Neural progenitor cell (in vitro differentiated cells): ENCODE measurements at places on chromosomes 12 and 14. TPM values are rescaled to one million over a fixed set of nuclear protein-coding genes. Genes with fewer than 3 reads are reported as not detected.
A peak's percentile ranks its signal among the peaks of the same experiment; 100 is the strongest.

The CD163 gene
- total RNA-seq: not detected in 2 replicates

The MYF5 gene
- total RNA-seq: not detected in 2 replicates

The KIF26A gene
- 6.1 and 40.2 TPM in 2 replicates for total RNA-seq

The PPP1R1A gene
- 2.3 and 3.8 TPM in 2 replicates for total RNA-seq

The DBX2 gene
- 0.06 TPM in 1 of 2 replicates, not detected in the other for total RNA-seq

DNA sequence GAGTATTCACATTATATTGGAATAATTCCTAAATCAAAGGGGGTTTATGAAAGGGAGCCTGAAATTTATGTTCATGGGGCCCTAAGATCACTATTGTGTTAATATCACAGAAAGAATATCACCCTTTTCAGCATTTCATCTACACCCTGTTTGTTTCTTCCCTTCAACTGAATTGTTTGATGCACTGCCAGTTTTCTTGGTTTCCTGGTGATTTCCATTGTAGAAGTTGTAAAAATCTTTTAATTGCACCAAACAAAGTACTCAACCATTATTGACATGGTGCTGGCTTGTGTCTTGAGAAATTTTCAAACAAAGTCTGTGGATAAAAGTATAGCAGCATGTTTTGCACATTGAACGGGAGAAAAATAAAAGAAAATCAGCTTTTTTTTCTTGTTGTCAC is 154.8 kb upstream of the PRKD1 start:
- no peak overlapping the region for H3K27ac ChIP-seq
- H3K27me3 ChIP-seq: no peaks in the 10 kb centered on the region
- H3K4me3 ChIP-seq: no peak overlapping the region

DNA sequence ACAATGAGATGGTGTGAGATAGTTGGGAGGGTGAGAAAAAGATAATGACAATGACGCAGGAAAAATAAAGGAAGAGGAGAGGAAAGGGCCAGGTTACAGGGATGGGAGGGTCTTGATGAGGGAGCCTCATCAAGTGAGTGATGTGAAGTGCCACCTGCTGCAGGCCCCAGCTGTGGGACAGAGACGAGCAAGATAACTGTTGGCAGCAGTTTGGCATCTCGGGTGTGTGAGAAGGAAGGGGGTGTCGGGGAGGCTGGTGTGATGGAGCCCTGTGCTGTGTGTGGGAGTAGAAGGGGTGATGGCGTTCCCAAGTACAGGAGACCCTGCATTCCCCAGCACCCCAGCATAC is 11.4 kb upstream of the TAC3 start:
- no peak overlapping the region for H3K4me3 ChIP-seq
- no peak overlapping the region for H3K27ac ChIP-seq
- no peaks in the 10 kb centered on the region for H3K36me3 ChIP-seq

- no peaks in the 10 kb centered on the region for H3K27me3 ChIP-seq
Measured at GRCh38 chr12:63978519-63978918, 134.0 kb downstream of the SRGAP1 start.

DNA sequence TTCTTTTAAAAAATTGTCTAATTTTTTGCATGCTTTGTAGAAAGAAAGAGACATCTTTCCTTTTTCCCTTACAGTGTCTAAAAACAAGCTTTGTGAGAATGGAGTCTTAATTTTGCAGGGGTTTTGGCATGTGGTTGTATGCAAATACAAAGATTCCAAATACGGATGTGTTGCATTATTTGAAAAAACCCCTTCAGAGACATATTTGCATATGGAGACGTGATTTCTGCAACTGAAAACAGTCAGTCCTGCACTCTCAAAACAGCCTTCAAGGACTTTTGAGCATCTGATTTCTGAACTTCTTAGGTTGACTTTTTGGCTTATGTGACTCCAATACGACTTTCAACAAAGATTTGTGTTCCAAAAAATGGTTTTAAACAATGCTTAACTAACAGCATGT is 7.8 kb downstream of the IRAK3 start:
- no peak for DNase-seq
- no peaks in the 10 kb centered on the region for H3K36me3 ChIP-seq
- H3K4me3 ChIP-seq: no peak overlapping the region
- H3K27ac ChIP-seq: no peak overlapping the region
- no peaks in the 10 kb centered on the region for H3K4me1 ChIP-seq
- peaks cover under 1% of the 10 kb centered on the region for H3K27me3 ChIP-seq

The OTOGL gene
- total RNA-seq: 0.13 and 0.77 TPM in 2 replicates

- no peak for DNase-seq
- H3K27me3 ChIP-seq: no peaks in the 10 kb centered on the region
- no peaks in the 10 kb centered on the region for H3K36me3 ChIP-seq
Measured at GRCh38 chr14:63924375-63924774, 71.6 kb downstream of the SYNE2 start.

DNA sequence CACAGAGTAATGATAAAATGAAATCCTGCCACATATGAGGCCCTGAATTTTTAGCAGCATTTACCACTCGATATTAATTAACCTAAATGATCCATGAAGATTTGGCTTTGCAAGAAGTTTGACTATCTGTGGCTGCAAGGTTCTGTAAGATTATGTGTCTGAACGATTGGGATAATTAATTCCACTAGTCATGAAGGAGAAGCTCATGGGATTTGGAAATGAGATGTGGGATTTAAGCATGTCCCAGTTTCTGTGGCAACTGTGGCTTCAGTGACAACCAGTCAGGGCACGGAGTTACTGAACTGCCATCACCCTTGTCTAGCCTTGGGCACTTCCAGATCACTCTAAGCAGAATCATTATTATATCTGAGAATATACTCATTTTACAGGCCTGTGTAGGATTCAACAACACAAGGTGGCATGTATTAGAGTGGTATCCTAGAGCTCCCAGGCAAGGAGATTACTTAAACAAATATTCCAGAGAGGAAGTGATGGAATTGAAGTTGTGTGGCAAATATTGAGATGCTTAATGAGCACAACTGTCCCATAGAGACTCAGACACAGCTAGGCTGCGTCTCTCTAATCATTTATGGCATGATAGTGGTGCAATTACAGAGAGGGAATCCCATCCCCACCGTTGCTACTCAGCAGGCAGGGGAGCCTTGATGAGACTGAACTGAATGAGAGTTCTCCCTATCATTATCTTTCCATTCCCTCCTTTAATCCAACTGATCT is 205.0 kb upstream of the KRR1 start:
- H3K27me3 ChIP-seq: no peaks in the 10 kb centered on the region
- peaks cover 13% of the 10 kb centered on the region for H3K4me1 ChIP-seq
- DNase-seq: no peak
- H3K36me3 ChIP-seq: no peaks in the 10 kb centered on the region
- no peak overlapping the region for H3K27ac ChIP-seq

DNA sequence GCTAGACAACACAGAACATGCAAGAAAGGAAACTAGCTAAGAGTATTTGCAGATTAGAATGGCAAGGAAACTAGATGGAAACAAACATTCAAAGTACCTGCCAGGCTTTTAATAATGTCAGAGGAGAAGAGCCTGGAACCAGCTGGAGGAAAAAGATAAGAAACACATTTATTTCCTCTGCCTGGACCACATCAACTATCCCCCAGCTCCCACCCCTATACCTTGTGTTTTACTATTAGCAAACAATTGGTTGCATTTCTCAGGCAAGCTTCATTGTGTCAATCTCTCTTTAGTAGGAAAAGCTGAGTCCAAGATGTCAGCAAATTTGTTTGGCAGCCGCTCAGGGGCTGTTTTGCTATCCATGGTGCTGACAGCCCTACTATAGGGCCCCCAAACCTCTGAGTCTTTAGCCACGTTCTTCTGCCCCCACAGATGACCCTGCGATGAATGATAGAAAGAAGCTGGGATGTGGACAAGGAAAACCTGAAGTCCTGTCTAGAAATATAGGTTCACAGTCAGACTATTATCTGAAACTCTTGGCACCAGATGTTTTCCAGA is 11.6 kb upstream of the SYNDIG1L start:
- DNase-seq: peak; percentile 74
- H3K27me3 ChIP-seq: no peaks in the 10 kb centered on the region
- peaks cover 33% of the 10 kb centered on the region for H3K4me1 ChIP-seq
- H3K4me3 ChIP-seq: no peak overlapping the region
- no peaks in the 10 kb centered on the region for H3K36me3 ChIP-seq
- H3K27ac ChIP-seq: no peak overlapping the region

The PLEK2 gene
- total RNA-seq: not detected in 2 replicates

The ARHGDIB gene
- not detected in 2 replicates for total RNA-seq

- no peaks in the 10 kb centered on the region for H3K4me1 ChIP-seq
- H3K27ac ChIP-seq: no peak overlapping the region
- no peak for DNase-seq
Measured at GRCh38 chr12:115956659-115957058, 320.8 kb downstream of the MED13L start.

- H3K4me3 ChIP-seq: peak overlapping the region; percentile 85
- no peaks in the 10 kb centered on the region for H3K36me3 ChIP-seq
- no peak overlapping the region for H3K27ac ChIP-seq
- no peak for DNase-seq
Measured at GRCh38 chr12:123384994-123385376, 1.1 kb downstream of the KMT5A start.

GRCh38 chr12:104680070-104680469 is 223.3 kb downstream of the CHST11 start:
- H3K27me3 ChIP-seq: no peaks in the 10 kb centered on the region
- H3K4me1 ChIP-seq: peaks cover 16% of the 10 kb centered on the region

DNA sequence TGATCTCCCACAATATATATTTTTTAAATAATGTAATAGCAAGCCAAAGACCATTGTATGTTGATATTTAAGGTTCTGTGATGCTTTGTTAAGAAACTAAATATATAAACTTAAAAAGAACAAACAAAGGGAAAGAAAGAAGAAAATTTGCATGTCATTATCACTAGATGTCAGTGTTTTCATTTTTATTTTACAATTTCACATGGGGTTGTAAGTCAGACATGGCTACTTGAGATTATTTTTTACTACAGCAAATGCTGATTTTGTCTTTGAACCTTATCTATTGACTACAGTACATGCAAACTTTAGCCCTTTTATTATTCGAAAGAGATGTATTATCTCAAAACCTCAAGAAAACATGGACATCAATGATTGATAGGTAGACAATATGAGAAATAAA is 36.1 kb downstream of the SLCO1C1 start:
- H3K4me3 ChIP-seq: no peak overlapping the region
- no peaks in the 10 kb centered on the region for H3K4me1 ChIP-seq
- no peak for DNase-seq

The CYP46A1 gene
- 0.77 and 1.1 TPM in 2 replicates for total RNA-seq

The DPF3 gene
- total RNA-seq: not detected in 2 replicates

GRCh38 chr12:32261638-32262037 is 137.7 kb upstream of the FGD4 start:
- peak; percentile 50 for DNase-seq
- peaks cover 5% of the 10 kb centered on the region for H3K36me3 ChIP-seq
- H3K27me3 ChIP-seq: no peaks in the 10 kb centered on the region
- H3K4me1 ChIP-seq: no peaks in the 10 kb centered on the region
- H3K27ac ChIP-seq: no peak overlapping the region

The RERG gene
- total RNA-seq: 0.06 TPM in 1 of 2 replicates, not detected in the other

The RNU4-1 gene
- total RNA-seq: under 0.01 TPM in 2 replicates

The PLBD1 gene
- 4.8 and 5.4 TPM in 2 replicates for total RNA-seq

- H3K4me1 ChIP-seq: peaks cover 45% of the 10 kb centered on the region
- no peak for DNase-seq
- no peak overlapping the region for H3K27ac ChIP-seq
Measured at GRCh38 chr14:64711039-64711438, 6.8 kb downstream of the PLEKHG3 start.

GRCh38 chr12:102812344-102812743 is 104.7 kb downstream of the PAH start:
- H3K27ac ChIP-seq: no peak overlapping the region
- H3K4me1 ChIP-seq: peaks cover 3% of the 10 kb centered on the region
- H3K27me3 ChIP-seq: no peaks in the 10 kb centered on the region
- H3K36me3 ChIP-seq: no peaks in the 10 kb centered on the region
- DNase-seq: no peak

The KIF5A gene
- total RNA-seq: 7.9 and 8.6 TPM in 2 replicates

The SDR9C7 gene
- total RNA-seq: 0.28 and 0.32 TPM in 2 replicates

GRCh38 chr12:92765871-92766270 is 63.1 kb downstream of the PLEKHG7 start:
- peaks cover 4% of the 10 kb centered on the region for H3K4me1 ChIP-seq
- no peak for DNase-seq
- no peak overlapping the region for H3K27ac ChIP-seq
- H3K36me3 ChIP-seq: no peaks in the 10 kb centered on the region
- H3K27me3 ChIP-seq: no peaks in the 10 kb centered on the region

GRCh38 chr14:75769047-75769685 is 108.1 kb downstream of the TTLL5 start:
- no peaks in the 10 kb centered on the region for H3K4me1 ChIP-seq
- H3K27ac ChIP-seq: no peak overlapping the region
- H3K27me3 ChIP-seq: no peaks in the 10 kb centered on the region
- DNase-seq: no peak

The SERPINA10 gene
- total RNA-seq: not detected in 2 replicates

- no peaks in the 10 kb centered on the region for H3K36me3 ChIP-seq
- H3K27ac ChIP-seq: no peak overlapping the region
- H3K27me3 ChIP-seq: peaks cover 33% of the 10 kb centered on the region
- DNase-seq: peak; percentile 65
- peak overlapping the region; percentile 63 for H3K4me3 ChIP-seq
Measured at GRCh38 chr14:77025744-77026165, 2.8 kb downstream of the IRF2BPL start.
